ENCODE measurements at places on chromosomes 11 and 22. TPM values are rescaled to one million over a fixed set of nuclear protein-coding genes. Genes with fewer than 3 reads are reported as not detected.

GRCh38 chr11:35426351-35426750 is 7.0 kb upstream of the SLC1A2 start:
- DNase-seq = no peak

GRCh38 chr11:1820463-1821325 is 14.1 kb upstream of the SYT8 start:
- no peak for DNase-seq

- no peak for DNase-seq
These were observed 12.3 kb upstream of the MPEG1 start for GRCh38 chr11:59225017-59225416.

- no peak for DNase-seq
These were observed 186.3 kb downstream of the CTTN start for GRCh38 chr11:70584498-70585235.

DNA sequence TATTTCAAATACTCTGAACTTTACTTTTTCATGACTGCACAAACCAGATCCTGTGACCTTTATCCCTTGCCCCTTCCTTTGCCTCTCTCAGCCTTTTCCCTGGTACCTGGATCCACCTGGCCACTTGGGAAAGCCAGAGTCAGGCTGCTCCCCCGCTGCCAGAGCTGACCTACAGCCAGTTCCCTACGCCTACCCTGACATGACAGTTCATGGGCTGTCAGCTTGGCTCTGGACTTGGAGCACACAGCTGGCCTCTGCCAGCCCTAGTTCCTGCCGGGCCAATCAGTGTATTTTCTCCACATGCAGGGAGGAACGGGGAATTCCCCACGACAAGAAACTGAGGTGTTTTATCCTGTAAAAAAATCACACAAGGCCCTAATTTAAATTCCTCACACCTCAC is 382.6 kb downstream of the INSC start:
- no peak for DNase-seq

DNA sequence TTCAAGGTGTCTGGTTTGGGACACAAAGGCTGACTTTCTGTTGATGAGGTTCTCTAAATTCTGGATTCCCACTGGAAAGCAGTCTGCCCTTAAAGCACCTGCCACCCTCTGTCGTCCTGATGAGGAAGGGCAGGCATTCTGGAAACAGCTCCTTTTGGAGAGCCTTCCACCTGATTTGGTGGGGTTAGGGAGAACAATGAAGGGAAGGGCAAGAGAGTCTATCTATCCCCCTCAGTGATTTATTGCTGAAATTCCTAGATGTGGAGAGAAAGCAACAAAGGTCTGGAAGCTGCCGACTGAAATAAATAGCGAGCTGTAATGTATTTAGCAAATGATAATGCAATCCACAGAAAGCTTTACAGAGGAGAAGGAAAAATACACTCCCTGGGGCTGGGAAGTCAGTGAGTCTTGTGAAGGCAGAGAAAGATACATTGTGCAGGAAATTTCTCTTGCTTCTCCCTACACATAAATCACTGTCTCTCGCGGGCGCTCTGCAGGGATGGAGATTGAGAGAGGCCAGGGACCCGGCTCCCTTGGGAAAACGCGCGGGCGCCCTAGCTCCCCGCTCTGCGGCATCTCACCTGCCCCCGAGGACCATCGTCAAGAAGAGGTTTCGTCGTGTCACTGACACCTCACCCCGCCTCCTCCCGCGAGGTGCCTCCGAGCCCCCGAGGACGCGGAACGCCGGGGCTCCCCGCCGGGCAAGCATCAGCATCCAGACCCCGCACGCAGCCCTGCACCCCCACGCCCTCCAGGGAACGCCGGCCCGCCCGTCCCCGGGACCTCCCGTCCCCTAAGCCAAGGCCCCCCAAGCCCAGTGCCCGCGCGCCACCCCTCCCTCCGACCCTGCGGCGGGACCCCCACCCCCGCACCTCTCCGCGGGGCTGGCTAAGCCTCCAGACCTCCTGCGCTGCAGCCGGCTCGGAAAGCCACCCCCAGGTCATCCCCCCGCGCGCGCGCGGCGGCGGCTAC is 673 bp downstream of the CDON start:
- DNase-seq = peak; percentile 17

GRCh38 chr22:33823552-33823951 is 96.7 kb downstream of the LARGE1 start:
- no peak for DNase-seq

DNA sequence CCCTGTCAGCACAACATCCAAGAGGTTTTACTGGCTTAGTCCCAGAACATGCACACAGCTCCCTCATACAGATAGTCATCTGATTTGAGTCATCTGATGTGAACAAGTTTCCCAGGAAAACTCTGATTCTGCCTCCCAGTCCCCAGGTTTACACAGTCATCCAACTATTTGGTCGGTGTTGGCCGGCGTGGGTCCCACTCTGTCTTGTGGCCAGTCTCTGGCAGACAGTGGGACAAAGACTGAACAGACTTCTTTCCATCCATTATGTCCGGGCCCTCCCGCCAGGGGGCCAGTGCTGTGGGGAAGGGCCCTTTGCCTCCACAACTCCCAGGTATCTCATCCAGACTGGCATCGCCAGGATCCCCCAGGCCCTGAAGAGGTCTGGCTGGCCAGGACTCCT is 60.0 kb downstream of the BTG4 start:
- DNase-seq = no peak

DNA sequence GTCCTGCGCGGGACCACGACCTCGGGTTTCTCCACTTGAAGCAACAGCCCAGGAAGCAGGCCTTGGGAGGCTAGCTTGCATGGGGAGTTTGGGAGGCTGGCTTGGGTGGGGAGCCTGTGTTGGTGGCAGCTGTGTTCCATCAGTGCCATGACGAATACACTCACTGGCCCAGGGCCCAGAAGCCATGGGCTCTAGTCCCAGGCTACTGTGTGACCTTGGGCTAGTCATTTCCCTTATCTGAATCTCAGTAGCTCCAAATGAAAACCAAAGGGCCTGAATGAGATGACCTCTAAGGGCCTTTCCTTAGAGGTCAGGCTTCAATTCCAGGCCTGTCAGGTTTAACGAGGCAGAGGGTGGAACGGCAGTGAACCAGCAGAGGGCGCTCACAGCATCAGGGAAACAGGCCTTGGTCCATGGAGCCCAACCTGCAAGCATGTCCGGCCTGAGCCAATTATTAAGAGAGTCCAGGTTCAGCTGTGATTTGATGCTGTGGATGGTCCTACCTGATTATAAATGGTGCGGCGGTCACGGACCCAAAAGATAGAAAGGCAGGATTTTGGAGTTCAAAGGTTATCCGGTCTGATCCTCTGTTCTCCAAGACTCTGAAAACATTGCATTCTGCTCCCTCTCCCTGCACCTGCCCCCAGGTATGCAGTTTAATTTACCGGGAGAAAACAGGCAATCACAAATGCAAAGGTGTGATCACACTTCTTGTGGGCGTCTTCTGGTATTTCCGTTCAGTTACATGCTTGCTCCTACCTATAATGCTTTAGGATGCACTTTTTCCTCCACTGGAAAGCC is 15.9 kb downstream of the PTPN5 start:
- DNase-seq = no peak

DNA sequence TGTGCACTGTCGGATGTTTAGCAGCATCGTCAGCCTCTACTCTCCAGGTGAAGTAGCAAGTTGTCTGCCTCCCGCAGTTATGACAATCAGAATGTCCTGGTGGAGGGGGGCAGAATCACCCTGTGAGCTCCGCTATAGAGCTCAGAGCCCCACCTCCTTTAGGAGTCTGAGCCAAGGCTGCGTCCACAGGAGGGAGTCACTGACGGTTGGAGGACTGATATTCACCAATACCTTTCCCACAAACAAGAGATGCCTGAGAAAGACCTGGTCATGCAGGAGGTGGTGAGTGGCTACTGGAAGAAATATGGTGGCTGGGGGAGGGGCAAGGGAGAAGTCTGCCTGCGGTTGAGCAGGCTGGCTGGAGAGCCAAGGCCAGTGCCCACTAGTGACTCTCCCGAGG is 41.7 kb upstream of the ADA2 start:
- DNase-seq = no peak

- no peak for DNase-seq
These were observed 16.2 kb downstream of the ATM start for GRCh38 chr11:108239076-108239475.

GRCh38 chr11:37718431-37718999 is 1120.5 kb upstream of the RAG2 start:
- no peak for DNase-seq

DNA sequence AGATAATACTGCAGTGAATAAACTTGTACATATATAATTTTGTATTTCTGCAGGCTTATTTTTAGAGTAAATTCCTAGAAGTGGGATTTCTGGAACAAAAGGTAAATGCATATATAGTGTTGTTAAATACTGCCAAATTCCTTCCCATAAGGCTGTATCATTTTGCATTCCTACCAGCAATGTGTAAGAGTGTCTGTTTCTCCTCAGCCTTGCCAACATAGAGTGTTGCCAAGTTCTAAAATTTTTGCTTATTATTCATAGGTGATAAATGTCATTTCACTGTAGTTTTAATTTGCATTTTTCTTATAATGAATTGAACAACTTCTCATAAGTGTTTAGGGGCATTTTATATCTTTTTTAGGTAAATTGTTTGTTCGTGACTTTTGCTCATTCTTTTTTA is 174.2 kb upstream of the ZBED5 start:
- no peak for DNase-seq

DNA sequence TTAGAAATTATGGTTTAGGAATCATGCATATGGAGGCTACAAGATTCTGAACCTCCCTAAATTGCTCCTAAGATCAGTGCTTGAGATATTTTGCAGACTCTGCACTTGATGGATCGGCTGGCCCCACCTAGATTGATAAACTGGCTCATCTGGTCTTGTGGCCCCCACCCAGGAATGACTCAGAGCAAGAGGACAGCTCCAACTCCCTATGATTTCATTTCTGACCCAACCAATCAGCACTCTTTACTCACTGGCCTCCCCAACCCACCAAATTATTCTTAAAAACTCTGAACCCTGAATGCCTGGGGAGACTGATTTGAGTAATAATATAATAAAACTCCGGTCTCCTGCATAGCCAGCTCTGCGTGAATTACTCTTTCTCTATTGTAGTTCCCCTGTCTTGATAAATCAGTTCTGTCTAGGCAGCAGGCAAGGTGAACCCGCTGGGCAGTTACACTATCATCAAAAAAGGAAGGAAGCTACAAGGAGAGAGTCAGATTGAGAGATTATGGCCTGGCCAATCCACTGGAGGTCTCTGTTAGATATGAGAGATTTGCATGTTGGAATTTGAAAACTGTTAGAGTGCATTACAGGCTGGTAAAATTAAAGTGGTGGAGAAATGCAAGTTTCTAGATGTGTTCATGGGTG is 245.8 kb downstream of the CSNK2A3 start:
- DNase-seq = no peak

GRCh38 chr11:94767291-94767690 is 865 bp upstream of the AMOTL1 start:
- DNase-seq = no peak

DNA sequence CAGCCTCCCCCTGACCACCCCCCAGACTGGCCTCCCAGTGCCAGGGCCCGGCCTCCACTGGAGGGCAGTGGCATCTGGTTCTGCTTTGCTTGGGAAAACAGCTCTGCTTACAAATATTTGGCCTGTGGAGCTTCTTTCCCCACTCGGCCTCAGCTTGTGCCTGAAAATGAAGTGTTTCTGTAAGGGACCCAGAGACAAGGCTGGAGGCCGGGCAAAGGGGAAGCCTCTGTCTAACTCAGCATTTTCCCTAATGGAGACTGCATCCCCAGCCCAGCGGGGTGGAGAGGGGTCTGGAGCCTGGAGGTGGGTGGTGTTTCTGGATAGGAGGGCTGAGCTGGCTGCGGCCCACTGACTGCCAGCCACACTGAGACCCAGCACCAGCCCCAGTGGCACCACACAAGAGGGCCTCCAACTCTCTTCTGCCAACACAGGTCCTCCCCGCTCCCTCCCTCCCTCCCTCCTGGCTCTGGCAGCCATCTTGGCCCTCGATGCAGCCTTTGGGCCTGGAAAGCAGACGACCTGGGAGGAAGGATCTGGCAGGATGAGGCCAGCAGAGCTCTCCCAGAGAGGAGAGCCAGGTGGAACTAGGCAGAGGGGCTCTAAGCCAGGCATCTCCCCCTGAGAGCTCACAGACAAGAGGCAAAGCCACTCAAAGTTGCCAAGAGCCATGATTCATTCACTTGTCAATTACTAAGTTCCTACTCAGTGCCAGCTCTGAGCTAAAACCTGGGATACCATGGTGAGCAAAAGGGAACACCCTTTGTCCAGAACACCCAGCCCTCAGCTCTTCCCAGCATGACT is 77.1 kb upstream of the CD82 start:
- DNase-seq = no peak

DNA sequence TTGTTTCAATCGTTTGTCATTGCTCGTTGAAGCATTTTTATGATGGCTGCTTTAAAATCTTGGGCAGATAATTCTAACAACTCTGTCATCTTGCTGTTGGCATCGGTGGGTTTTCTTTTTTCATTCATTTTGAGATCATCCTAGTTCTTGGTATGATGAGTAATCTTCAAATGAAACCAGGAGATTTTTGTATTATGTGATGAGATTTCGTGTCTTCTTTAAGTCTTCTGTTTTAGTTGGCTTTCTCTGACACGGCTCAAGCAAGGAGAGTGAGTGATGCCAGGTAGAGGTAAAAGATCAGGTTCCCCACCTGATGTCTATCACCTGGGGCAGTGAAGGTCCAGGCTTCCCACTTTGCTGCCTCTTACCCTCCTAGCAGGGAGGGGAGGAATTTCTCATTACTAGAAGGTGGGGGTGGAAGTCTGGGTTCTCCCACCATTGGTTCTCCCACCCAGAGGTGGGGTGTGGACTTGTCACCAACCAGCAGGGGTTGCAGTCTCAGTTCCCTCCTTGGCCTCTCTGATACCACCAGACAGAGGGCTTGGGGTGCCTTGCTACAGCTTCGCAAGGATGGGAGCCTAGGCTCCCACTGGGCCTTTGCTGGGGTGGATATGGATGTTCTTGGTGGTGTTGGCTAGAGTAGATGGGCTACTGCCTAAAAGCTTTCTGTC is 12.9 kb downstream of the CDC45 start:
- DNase-seq = no peak

GRCh38 chr11:111001986-111002611 is 243.4 kb upstream of the POU2AF2 start:
- DNase-seq = no peak

GRCh38 chr22:44107340-44107739 is 73.4 kb upstream of the PARVG start:
- no peak for DNase-seq

GRCh38 chr11:108726077-108726800 is 61.4 kb downstream of the DDX10 start:
- DNase-seq = no peak

DNA sequence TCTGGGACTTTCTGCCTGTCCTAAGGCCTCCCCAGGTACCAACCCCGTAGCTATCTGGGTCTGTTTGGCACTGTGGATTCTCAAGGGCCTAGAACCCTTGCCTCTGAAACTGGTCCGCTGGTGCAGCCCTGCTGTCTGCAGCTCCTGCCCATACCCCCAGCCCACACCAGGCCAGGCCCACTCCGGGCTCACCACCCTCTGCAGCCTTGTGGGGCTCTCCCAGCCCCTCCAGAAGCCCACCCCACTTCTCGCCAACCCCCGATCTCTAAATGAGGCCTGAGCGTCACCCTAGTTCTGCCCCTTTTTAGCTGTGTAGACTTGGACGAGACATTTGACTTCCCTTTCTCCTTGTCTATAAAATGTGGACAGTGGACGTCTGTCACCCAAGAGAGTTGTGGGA is 4.7 kb downstream of the KLHDC7B start:
- no peak for DNase-seq

- no peak for DNase-seq
These were observed 95.6 kb downstream of the ZBTB16 start for GRCh38 chr11:114155116-114155515.

- DNase-seq = peak; percentile 89
These were observed 8.6 kb downstream of the C11orf91 start for GRCh38 chr11:33692013-33692504.

Gene CCDC15
- total RNA-seq = 1.5 TPM

Gene MPEG1
- total RNA-seq = not detected

Gene RIMBP3C
- total RNA-seq = 3.6 TPM

Gene OR4A16
- not detected for total RNA-seq

All from Caki2 (cell line).